ENCODE measurements at places on chromosomes 13 and 19.

DNA sequence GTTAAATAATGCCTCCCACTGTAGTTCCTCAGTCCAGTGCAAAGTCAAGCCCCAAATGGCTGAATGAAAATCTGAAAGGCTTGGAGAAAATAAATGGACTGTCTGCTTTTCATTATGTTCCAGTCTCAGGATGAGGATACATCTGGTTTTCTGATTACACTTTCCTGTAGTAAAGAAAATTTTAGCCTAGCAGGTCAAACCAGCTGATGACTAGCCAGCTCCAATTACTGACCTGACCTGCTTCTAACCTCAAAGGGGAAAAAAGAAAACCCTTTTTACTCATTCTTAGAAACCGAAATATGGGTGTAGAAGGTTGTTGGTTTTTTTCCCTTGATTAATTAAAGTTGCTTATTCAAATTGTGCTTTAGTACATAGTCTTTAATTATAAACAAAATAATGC, 418.4 kb downstream of the EFNB2 start:
- DNase-seq, result no peak

DNA sequence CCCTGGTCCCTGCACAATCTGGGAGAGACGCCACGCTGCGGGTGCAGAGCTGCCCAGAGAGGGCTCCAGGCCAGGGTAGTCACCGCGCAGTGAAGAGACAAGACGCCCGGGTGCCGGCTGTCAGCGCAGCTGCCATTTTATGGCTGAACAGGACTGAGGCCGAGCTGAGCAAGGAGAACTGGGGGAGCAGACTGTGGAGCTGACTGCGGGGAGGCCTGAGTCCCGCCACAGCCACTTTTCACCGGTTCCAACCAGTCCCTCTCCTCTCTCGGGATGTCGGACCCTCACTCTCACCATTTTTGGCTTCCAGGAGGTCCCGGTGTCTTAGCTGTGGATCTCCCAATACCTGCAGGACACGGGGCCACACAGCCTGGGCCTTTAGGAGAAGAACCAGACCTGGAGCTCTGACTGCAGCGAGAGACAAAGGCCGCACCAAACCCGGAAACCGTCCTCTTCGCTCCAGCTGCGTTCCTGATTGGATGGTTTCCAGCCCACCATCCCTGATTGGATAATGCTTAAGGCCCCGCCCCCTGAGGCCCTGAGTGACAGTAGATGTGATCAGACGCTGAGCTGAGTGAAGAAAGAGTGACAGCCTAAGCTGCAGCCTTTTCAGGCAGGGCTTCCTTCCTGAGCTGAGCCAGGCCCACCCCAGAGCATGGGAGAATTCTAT, at the start of gene ZNF626:
TSS of gene ZNF626 (minus strand) at position 422 of the 670 bp plus-strand sequence. CDS start at position 297, 125 bp downstream.
- peak; percentile 96 for DNase-seq

- DNase-seq, result no peak
These were observed 182.5 kb upstream of the OBI1 start for GRCh38 chr13:78841358-78841963.

DNA sequence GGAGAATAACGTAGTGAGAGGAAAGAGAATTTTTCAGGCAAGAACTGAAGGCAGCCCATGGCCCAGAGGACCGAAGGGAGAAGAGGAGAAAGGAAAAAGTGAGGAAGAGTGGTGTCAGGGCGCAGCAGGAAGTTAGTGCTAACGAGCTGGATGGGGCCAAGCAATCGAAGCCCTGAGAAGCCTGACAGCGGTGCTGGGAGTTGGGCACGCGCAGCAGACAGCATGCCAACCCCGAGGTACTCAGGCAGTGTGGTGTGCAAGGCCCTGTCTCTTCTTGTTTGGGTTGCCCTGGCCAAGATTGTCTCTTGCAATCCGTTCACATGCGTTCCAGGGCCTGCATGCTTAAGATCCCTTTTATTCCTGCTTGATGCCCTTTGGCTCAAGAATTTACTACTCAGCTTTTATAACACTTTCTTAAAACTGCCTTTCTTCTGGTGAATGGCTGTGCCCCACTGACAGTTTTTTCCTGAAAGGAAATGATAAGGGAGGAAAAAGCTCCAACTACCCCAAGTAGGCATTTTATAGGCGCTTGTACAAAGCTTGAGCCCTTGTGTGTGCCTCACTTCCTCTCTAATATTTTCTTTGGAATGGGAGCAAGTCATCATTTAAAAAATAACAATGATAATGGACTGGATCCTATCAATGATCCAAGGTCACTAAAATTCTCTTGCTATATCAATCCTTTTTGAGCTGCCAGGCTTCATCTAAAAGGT, 115.4 kb downstream of the FLT1 start:
- DNase-seq, result no peak

DNA sequence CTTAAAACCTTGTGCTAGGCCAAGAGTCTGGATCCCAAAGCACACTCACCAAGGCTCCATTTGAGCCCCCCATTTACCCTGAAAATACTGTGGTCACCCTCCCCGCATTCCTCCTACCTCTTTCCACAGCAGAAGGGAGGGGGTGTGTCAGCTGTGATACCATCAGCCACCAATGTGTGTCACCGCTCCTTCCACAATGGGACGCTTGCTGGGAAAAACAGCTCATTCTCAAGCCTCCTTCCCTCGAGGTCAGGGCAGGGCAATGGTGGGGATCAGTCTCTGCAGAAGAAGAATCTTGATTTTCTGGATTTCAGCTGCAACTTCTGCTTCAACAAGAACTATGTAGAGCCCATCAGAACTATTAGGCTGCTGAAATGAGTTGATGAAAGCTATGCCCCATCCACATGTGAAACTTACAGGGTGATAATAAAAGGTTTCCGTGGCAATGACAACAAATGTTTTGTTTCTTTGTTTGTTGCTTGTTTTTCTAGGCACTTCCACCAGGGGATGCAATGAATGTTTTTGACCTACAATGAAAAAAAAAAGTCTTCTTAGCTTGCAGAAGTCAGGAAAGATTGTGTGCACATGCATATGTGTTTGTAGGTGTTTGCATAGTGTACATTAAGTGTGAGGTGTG, 26.4 kb upstream of the ZNF507 start:
- peak; percentile 14 for DNase-seq

DNA sequence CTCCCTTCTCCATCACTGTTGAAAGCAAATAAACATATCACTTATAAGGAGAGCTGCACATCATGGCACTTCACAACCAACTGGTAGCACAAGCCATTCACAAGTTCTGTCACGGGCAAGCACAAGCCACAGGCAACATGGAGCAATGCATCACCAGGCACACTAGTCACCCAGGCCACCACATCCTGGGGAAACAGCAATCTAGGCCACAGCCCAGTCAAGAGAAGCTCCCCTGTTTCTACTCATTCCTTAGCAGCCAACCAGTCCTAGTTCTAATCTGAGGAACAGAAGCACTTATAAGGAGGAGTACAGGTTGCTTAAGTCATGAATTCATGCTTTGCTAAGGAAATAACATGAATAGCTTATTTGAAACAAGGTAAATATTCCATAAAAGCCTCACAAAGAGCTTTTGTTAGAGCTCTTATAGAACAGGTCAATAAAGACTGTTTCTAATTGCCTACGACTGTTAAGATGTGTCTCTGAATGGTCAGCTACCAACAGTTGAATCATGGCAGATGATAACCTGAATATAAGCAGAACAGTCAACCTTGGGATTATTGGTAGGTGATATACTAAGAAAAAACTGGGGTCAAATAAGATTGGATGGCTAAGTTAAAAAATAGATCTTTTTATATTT, 169.0 kb downstream of the TBC1D4 start:
- peak; percentile 80 for DNase-seq

DNA sequence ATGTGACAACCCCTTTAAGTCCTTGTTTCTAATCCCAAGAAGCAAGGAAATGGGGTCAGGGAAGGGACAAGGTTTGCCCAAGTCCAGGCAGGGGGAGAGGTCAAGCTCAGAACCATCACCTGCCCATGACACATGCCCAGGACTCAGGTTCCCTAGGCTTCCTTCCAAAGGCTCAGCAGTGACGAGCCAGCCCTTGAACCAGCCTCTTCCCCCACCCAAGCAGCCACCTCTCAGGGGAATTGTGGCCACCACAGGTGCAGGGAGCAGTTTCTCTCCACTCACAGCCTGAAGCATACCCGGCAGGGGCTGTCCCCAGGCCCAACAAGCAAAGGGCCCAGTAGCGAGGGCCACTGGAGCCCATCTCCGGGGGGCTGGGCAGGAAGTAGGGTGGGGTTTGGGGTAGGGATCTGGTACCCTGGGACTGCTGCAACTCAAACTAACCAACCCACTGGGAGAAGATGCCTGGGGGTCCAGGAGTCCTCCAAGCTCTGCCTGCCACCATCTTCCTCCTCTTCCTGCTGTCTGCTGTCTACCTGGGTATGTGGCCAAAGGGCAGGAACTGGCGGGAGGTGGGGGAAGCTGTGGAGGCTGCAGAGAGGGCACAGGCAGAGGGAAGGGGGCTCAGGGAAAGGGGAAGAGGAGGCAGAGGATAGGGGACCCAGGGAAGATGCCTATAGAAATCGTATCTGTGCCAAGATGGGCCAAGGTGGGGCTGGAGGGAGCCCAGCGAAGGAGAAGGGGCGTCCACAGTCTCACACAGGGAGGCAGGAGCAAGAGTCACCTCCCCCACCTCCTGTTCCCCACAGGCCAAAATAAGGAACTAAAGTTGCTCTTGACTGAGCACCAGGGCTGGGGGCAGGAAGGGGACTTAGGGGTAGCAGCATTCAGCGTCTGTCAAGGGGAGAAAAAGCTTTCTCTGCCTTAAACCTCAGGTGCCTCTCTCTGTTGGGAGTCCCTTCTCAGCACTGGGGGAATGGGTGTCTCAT, at the start of gene CD79A:
TSS of gene CD79A (plus strand) at position 433 of the 986 bp plus-strand sequence. CDS start at position 459, 26 bp downstream.
- DNase-seq, result peak; percentile 46

DNA sequence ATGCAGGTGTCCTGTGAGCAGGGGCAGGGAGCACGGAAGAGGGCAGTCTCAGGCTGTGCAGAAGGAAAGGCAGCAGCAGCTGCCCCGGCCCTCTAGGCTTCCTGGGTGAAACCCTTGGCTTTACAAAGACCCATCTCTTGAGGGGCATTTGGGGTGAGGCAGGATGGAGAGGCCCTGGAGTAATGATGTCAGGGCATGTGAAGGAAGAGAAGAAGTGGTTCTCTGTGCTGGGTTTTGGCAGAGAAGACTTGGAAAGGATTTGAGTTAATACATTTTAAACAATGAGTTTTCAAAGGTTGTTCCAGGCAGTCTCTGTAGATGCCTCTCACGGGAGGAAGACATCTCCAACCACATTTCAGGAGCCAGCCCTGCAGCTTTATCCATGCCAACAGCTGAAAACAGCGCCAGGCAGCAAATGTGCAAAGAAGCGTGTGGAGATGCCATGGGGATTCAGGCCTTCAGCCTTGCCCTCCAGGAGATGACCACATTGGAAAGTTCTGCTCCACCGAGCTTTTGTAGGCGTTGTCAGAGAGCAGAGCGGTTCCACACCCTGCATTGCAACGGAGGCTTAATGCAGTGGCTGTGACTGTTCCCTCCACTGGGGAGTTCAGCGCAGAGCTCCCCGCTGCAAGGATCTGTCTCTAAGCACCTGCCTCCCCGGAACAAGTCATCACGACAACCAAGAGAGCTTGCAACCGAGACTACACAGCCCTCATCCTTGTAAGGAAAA, 322.8 kb downstream of the UQCRFS1 start:
- no peak for DNase-seq

Data from activated CD4-positive, alpha-beta memory T cell treated with anti-CD3 and anti-CD28 coated beads for 36 hours (primary cell).